Natural killer cell (primary cell): ENCODE measurements at places on chromosomes 5 and 9. TPM values are rescaled to one million over a fixed set of nuclear protein-coding genes. Genes with fewer than 3 reads are reported as not detected.

ELOVL7 gene
- total RNA-seq, result 4.2 TPM

FBP2 gene
- not detected for total RNA-seq

CHSY3 gene
- total RNA-seq, result 2.3 TPM

PALM2AKAP2 gene
- total RNA-seq, result not detected

ABO gene
- 4.2 TPM for total RNA-seq

CTSV gene
- not detected for total RNA-seq

- no peak overlapping the region for H3K4me3 ChIP-seq
- H3K4me1 ChIP-seq, result no peaks in the 10 kb centered on the region
- no peaks in the 10 kb centered on the region for H3K27me3 ChIP-seq
- no peaks in the 10 kb centered on the region for H3K36me3 ChIP-seq
These were observed 222.0 kb upstream of the TRIM32 start for GRCh38 chr9:116464987-116465571.

GRCh38 chr9:112556497-112557442 is 70.1 kb downstream of the KIAA1958 start:
- no peaks in the 10 kb centered on the region for H3K36me3 ChIP-seq
- DNase-seq, result no peak
- no peak overlapping the region for H3K27ac ChIP-seq
- no peaks in the 10 kb centered on the region for H3K27me3 ChIP-seq
- H3K4me3 ChIP-seq, result no peak overlapping the region

DNA sequence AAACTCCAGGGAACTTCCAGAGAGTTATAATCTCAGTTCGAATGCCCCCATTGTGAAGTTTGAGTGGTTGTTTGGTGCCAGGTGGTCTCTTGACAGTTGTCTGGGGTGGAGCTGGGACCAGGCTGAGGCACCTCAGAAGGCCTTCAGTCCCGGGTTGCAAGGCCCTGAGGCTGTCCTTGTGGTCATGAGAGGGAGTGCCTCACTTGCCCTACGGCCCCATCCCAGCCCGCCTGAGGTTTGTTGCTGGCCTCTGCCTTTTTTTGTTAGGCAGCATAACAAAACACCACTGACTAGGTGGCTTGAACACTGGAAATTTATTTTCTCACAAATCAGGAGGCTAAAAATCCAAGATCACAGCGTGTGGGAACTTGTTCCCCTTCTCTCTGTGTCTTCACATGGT is 73.0 kb upstream of the PAPPA start:
- DNase-seq, result no peak
- H3K27me3 ChIP-seq, result no peaks in the 10 kb centered on the region
- H3K4me3 ChIP-seq, result no peak overlapping the region
- H3K27ac ChIP-seq, result no peak overlapping the region

DNA sequence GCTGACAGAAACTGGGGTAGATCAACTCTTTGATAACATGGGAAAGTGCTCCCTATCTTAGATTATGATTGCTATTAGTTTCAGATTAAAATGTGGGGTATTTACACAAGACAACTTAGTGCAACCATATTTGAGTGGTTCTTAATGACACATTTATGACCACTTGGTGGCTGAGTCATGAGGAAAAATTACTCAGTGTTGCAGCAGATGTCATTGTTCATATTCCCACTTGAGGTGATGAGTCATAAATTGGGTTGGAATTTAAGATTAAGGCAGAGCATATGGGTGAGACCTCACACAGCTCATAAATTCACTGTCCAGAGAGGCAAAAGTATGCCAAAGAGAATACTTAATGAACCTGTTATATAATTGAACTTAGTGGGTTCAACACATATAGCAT is 408.3 kb downstream of the DMRT2 start:
- no peaks in the 10 kb centered on the region for H3K36me3 ChIP-seq
- H3K4me3 ChIP-seq, result no peak overlapping the region
- no peak overlapping the region for H3K27ac ChIP-seq
- no peaks in the 10 kb centered on the region for H3K27me3 ChIP-seq
- no peak for DNase-seq

DNA sequence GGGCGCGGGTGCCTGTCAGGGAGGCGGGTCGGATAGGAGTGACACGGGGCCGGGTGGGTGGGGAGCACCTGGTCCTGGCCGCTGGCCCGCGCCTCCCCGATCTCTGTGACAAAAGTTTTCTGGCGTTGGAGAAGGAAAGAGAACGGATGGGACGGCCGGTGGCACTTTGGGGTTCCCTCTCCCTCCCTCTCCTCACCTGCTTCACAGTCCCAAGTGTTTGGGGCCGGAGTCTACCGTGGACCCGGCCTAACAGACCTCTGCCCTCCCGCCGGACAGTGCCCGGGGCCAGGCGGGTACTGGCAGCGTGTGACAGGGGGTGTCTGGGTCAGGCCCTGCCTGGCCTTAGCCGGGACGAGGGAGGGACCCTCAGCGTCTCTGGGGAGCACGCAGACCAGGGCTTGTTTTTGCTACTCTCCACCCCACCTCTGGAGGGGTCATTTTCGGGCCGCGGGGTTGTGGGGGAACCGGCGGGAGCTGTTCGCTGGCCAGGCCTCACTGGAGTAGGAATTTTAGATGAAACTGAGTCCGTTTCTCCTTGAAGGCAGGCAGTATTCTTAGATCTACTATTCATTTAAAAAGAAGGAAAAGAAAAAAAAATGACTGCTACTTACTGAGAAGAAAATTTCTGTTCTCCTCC is 1.7 kb downstream of the PRDM6 start:
- H3K4me3 ChIP-seq, result no peak overlapping the region
- peaks cover 65% of the 10 kb centered on the region for H3K27me3 ChIP-seq
- peaks cover 21% of the 10 kb centered on the region for H3K4me1 ChIP-seq
- H3K36me3 ChIP-seq, result no peaks in the 10 kb centered on the region
- no peak for DNase-seq

DNA sequence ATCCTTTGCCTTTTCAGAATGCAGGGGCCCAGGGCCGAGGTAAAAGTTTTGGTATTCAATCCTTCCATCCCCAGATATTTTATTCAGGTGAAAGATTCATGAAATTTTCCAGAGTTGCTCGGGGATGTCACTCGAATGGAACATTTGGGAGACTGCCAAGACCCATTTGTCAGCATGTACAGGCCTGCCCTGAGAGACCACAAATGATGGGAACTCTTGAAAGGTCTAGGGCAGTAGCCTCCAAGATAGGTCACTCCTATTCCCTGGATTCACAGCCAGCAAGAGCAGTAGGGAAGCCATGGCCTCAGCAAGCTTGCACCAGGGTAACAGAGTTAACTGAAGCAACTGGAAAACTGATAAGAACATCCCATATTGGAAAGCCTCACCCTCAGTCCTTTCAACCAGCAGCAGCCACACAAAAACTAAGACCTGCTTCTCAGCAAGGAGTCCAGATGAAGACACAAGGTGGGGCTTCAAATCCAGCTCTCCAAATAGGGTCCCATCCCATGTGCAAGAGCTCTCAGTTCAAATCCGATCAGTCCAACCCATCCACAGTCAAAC is 12.5 kb downstream of the CARD6 start:
- no peak overlapping the region for H3K27ac ChIP-seq
- DNase-seq, result no peak
- no peak overlapping the region for H3K4me3 ChIP-seq
- no peaks in the 10 kb centered on the region for H3K27me3 ChIP-seq
- no peaks in the 10 kb centered on the region for H3K36me3 ChIP-seq

DNA sequence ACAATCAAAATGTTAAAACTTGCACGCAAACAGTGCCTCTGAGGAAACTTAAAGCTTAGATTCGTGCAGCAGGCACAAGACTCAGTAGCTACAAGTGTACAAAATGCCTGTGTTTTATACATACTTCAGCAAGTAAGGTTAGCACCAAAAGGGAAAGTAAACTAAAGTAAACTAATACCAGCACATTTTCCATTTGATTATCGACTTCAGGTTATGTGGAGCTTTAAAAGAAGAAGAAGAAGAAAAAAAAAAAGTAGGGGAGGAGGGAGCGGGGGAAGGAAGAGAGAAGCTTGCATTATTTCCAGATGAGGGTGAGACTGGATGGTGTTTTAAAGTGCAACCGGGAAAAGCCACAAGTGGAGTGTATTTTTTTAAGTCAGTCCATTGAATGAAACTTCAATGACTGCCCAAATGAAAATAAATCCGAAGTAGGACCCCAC is 596 bp upstream of the ADAMTS6 start:
- peaks cover 13% of the 10 kb centered on the region for H3K4me1 ChIP-seq
- peaks cover 13% of the 10 kb centered on the region for H3K27me3 ChIP-seq
- H3K27ac ChIP-seq, result peak overlapping the region; percentile 55
- H3K36me3 ChIP-seq, result no peaks in the 10 kb centered on the region
- peak overlapping the region; percentile 52 for H3K4me3 ChIP-seq

GRCh38 chr9:109440117-109440515 is 58.0 kb downstream of the PTPN3 start:
- H3K4me3 ChIP-seq, result no peak overlapping the region
- H3K27ac ChIP-seq, result no peak overlapping the region

- H3K4me1 ChIP-seq, result no peaks in the 10 kb centered on the region
- no peak overlapping the region for H3K27ac ChIP-seq
- H3K4me3 ChIP-seq, result no peak overlapping the region
These were observed 170.0 kb downstream of the TMEM38B start for GRCh38 chr9:105864248-105864898.

GRCh38 chr9:112771359-112772214 is 21.0 kb downstream of the SNX30 start:
- H3K4me1 ChIP-seq, result peaks cover 15% of the 10 kb centered on the region
- H3K27ac ChIP-seq, result no peak overlapping the region
